ENCODE measurements at places on chromosomes 16 and 17. TPM values are rescaled to one million over a fixed set of nuclear protein-coding genes. Genes with fewer than 3 reads are reported as not detected.

Gene KCNH4
- total RNA-seq = 0.37 TPM

Gene ATPAF2
- total RNA-seq = 40.3 TPM

Gene EVPLL
- not detected for total RNA-seq

Gene PTGES3L
- total RNA-seq = 1.1 TPM

Gene ARHGDIG
- total RNA-seq = 1.9 TPM

Gene RAP1GAP2
- 45.3 TPM for total RNA-seq

Gene GPT2
- 142 TPM for total RNA-seq

Gene HOXB7
- 28.2 TPM for total RNA-seq

Gene SCN4A
- total RNA-seq = not detected

Gene AIPL1
- total RNA-seq = not detected

Gene MFAP4
- total RNA-seq = not detected

Gene SLFN12
- not detected for total RNA-seq

Gene ARL4D
- 19.9 TPM for total RNA-seq

Gene WSCD1
- not detected for total RNA-seq

Gene C17orf113
- 4.7 TPM for total RNA-seq

Gene TSPAN10
- total RNA-seq = 4.0 TPM

- no peak for DNase-seq
Measured at GRCh38 chr16:10932959-10933710, 9.1 kb downstream of the DEXI start.

DNA sequence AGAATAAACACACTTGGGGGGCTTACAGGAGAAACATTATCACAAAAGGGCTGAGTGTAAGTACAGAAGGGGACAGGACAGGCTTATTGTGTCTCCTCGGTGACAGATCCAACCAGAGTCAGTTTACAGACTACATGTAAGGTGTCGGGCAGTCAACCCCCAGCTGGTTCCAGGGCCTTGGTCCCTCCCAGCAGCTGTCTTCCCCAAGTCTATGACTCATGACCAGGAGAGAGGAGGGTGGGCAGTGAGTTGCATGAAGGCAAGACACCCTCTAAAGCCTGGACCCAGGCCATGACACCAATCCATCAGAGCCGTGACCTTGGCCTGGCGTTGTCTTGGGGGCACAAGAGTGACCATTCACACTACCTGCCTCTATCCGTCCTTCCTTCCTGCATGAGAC, 276.2 kb upstream of the CCL2 start:
- no peak for DNase-seq

GRCh38 chr16:87441886-87442580, 49.9 kb downstream of the MAP1LC3B start:
- DNase-seq = no peak

GRCh38 chr16:56877486-56878182, 12.6 kb downstream of the SLC12A3 start:
- no peak for DNase-seq

DNA sequence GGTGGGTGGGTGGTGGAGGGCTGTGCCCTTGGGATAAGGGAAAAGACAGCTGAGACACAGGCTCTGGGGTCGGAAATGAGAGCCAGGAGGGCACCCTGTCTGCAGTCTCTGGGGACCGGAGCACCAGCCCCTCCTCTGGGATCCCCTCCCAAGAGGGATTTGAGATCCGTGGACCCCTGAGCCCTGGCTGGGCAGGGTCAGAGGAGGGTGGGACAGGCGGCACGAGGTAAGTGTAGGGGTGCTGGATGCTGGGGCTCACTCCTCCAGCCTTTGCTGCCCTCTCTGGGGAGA, 425 bp downstream of the SGSH start:
- DNase-seq = no peak

DNA sequence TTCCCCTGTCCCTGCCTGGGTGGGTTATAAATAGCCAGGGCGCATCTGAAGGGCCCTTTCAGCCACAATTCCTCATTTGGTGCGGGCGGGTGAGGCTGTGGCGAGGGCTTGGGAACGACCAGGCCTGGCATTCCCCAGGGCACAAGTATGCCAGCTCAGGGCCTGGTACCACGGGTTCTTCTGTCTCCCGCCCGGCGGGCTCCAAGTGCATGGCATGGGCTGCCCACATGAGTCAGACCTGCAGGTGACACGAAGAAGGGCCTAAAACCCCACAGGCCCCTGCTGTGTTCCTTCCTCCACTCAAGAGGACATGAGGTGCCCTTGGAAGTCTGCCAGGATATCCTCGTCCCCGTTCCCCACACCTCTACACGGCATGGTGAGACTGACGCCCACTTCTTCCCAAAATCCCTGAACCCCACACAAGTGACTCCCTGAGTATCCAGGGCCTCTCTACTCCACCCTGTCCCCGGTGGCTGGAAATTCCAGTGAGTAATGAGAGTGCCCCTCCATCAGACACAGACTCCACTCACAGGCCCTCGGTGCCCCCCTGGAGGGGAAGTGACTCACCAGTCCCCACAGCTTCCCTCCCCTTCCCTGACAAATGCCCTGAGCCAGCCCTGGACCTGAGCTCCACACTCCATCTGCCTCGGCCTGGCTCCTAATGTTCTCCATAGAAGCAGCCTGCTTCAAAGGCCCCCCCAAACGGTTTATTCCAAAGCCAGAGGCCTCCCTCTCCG, 68.8 kb downstream of the ABR start:
- no peak for DNase-seq

DNA sequence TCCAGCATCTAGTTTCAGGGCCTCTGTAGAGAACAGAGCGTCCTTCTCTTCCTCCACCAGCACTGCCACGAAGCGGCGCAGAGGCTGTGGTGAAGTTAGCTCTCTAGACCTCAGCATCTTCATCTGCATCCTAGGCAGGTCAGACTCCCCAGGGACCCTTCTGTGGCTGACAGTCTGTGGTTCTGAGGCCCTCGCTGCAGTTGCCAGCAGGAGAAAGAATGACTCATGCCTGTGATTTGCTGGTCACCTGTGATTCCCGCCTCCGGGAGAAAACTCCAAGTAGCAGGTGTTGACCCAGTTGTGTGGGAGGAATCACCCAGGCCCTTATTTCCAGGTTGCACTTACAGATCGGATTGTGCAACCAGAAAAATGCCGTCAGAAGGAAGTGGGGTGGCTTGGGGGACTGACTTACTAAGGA, 117.3 kb upstream of the CACNG5 start:
- no peak for DNase-seq

GRCh38 chr17:79562192-79562930, 48.5 kb downstream of the RBFOX3 start:
- DNase-seq = no peak

GRCh38 chr16:84759061-84759460, 59.3 kb downstream of the USP10 start:
- DNase-seq = no peak

- no peak for DNase-seq
Measured at GRCh38 chr17:56034197-56034635, 119.1 kb upstream of the ANKFN1 start.

DNA sequence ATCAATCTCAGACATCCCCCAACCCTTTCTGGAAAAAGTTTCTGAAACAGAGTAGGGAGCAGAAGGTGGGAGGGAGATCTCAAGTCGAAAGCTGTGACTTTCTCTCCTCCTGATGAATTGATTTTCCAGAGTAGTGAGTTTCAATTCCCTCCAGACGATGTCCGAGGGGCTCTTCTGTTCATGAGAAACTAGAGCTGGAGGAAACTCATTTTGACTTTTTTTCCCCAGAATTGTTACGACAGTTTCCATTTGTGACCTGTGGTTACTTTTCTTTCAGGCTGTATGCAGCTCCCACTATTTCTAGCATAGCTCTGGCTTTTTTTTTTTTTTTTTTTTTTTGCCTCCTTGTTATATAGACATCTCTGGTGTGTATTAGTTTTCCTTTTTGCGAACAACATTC, 422.1 kb upstream of the SALL1 start:
- no peak for DNase-seq

DNA sequence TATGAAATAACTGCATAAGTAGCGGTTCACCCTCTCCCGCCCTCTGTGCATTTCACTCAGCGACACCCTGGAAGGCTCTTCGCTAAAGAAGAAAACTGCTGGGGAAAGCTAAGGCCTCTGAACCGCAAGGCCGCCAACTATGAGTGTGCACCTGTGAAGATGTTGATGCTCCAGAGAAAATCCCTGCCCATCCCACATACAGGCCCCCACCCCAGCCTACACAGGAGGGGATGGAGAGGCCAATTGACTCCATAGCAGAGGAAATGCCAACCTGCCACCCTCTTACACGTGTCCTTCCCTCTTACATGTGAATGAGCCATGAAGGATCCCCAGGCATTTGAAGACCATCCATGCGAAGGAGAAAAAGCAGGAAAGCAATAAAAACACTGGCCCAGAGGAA, 104.8 kb downstream of the MGAT5B start:
- no peak for DNase-seq

GRCh38 chr16:4152267-4152666, 36.0 kb upstream of the ADCY9 start:
- DNase-seq = no peak

DNA sequence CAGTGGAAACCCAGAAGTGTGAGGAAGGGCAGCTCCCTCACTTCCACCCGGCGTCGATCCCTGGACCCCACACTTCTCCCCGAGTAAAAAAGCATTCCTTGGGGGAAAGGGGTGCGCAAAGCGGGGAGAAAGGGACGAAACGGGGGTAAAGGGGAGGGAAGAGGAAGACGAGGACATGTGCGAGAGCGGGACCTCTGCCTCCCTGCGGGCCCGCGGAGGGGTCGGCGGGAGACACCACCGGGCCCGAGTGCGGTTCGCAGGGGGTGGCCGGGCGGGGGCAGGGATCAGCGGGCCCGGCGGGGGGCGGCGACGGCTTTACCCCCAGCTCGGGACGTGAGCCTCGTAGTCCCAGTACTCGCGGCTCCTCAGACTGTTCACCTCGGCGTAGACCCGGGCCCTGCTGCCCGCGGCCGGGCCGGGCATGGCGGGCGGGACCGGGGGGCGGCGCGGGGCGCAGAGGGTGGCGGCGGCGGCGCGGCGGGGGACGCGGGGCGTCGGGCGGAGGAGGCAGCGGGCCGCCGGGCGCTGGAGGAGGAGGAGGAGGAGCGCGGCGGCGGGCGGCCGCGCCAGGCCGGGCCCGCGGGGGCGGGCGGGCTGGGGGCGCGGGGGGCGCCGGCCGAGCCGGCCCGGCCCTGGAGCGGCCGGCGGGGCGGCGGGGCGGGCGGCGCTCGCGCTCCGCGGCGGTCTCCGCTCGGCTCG, 443 bp downstream of the CSNK2A2 start:
- peak; percentile 23 for DNase-seq

DNA sequence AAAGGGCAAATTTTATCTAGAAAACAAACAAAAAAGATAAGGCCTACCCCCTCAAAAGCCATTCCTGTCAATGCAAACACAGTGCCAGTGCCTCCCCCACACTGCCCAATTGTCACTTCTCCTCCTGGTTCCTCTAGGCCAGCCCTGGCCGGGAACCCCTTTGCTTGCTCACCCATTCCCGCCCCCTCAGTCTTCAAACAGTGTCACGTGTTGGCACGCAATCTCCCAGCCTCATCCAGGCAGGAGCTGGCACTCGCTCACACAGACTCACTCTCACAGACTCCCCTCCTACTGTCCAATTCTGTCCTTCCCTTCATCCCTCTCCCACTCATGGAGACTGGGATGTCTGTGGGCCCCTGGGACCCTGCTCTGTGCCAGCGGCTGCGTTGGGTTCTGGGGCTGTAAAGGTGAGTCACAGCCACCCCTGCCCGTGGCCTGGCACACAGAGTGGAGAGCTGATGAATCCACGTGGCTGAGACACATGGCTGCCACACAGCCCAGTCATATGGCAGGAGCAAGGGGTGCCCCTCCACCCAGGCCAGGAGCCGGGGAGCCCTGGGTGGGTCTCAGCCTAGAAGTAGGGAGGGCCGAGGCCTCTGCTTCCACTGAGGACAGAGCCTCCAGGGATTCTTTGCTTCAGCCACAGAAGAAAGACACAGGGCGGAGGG, 54.8 kb downstream of the VAC14 start:
- no peak for DNase-seq

DNA sequence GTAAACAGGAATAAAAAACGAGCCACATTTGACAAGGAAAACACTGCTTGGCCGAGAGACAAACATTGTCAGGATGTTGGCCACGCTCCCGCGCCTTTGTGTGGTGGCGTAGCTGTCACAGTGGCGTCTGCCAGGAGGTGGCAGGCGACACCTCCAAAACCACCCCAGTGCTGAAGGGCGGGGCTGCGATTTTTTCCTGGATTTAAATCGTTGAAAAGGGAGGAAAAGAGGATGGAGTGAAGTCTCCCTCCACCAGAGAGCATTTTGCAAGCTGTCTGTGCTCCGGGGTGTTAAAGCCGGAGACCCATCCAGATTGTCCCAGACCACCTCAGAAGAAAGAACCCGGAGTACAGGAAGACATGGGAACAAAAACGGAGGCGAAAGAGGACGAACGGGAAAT, 12.7 kb downstream of the MRM3 start:
- DNase-seq = no peak

GRCh38 chr17:4329838-4330237, 36.6 kb downstream of the UBE2G1 start:
- no peak for DNase-seq

GRCh38 chr17:65323049-65323448, 185.9 kb downstream of the RGS9 start:
- DNase-seq = no peak

GRCh38 chr17:46061435-46061834, 62.4 kb downstream of the STH start:
- no peak for DNase-seq

GRCh38 chr17:4332296-4332970, 34.0 kb downstream of the UBE2G1 start:
- peak; percentile 8 for DNase-seq

DNA sequence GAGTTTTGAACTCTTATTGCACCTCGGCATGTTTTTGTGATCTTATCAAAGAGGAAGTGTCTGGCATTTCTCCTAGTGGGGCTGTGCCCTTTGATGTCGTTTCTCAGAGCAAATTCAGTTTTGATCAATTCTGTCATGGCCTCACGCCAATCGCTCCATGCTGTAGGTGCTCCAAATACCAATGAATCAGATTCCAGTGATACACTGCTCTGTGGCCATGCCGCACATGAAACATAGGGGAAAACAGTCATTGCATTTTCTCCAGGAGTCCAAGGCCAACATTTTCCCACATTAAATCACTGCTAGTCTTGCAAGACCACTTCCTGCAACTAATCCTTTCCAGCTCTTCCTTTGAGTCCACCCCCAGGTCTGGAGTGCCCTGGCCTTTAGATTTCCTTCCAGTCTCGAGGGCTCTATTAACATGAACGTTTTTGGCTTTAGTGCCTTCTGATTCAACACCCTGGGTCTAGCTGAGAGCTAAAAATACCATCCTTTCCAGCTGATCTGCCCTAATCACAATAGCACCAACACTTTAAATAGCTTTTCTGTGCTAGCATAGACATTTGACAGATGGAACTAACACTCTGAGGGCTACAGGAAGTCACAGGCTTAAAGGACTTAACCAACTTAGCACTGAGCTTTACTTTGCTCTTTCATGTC, 18.2 kb upstream of the RASL10B start:
- no peak for DNase-seq

- DNase-seq = no peak
Measured at GRCh38 chr17:47989159-47989558, 18.2 kb downstream of the CDK5RAP3 start.

DNA sequence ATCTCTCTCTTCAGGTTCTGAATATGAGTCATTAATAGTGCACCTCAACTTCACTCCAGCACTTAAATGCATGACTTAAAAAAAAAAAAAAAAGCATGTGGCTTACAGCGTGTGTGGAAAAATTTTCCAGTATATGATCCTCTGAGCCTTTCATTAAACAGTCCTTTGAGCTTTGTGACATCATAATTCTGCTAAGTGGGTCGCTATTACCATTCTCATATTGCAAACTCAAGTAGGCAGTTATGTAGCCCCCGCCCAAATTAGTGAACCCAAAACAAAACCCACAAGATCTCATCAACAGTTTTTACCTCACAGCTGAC, 672 bp downstream of the CMTR2 start:
- DNase-seq = no peak

Measured in Caco-2 (cell line).